ENCODE measurements at places on chromosomes 5 and 9.

GRCh38 chr9:136757751-136758140 is 297 bp downstream of the LCN8 start:
- no peak for DNase-seq

- no peak for DNase-seq
These were observed at the start of gene CCDC180 for GRCh38 chr9:97307500-97308163. Gene CCDC180 (plus strand): TSS chr9:97307659. CDS start chr9:97308064, 405 bp downstream.

DNA sequence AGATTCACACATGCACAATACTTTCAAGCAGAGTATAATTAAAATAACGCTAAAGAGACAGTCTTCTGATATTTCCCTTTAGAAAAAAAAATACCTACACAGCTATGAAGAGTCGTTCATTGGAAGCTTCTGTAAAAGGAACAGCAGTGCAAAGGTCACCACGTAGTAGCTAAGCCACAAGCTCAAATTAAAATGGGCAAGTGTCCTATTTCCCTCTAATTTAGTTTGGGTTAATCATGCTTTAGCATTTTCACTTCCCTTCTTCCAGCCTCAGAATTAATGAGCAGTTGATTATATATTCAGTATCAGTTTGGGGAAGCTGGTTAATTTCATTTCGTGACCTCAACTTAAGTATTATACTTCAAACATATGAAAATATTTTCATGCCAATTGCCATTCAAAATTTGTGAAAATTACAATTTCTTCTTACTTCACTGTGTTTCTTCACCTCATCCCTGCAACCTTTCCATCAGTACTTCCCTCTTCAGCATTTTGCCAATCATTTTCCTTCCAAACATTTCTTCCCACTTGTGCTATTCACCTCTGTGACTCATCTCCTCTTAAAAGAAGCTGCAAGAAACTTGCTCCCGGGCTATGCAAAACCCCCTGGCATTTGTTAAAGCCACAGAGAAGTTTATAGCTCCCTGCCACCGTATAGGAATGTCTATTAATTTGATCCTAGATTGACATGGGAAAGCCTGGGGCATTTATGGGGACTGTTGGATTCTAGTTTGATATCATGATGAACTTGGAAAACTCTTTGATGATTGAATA is 83.0 kb downstream of the DMRTA1 start:
- no peak for DNase-seq

DNA sequence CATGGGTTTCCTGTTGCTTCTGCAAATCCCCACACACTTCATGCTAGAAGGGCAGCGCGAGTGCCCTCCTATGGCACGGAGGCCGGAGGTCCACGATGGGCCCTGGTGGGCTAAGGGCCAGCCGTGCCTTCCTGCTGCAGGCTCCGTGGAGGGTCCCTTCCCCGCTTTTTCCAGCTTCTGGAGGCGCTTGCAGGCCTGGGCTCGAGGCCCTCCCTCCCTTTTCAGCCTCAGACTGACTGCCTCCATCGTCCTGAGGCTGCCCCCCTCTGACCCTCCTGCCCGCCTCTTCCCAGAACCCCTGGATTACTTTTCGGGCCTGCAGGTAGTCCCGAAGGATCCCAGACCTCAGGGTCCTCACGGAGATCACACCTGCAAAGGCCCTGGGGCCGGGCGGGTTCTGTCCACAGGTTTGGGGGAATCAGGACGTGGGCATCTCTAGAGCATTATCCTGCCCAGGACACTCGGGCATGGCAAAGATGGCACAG is 3.2 kb upstream of the TERT start:
- no peak for DNase-seq

DNA sequence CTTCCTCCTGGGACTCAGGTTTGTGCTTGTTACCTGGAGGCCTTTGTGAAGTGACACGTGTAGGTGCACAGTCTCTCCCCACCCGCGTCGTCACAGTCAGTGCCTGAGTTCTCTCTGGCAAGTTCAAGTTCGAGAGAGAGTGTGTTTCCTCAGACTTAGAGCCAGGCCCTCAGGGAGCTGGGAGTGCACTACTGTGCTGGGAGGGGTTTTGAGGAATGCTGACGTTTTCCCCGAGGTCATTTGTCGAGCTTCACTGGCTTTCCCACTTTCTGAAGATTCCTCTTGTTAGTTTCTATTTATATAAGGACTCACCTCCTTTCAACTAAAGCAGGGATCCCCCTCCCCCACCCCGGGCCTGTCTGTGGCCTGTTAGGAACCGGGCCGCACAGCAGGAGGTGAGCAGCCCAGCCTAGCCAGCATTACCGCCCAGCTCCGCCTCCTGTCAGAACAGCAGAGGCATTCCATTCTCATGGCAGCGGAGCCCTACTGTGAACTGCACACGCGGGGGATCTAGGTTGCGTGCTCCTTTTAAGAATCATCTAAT is 209.2 kb downstream of the DIRAS2 start:
- no peak for DNase-seq

GRCh38 chr9:131762356-131762932 is 22.6 kb upstream of the RAPGEF1 start:
- DNase-seq: peak; percentile 60

DNA sequence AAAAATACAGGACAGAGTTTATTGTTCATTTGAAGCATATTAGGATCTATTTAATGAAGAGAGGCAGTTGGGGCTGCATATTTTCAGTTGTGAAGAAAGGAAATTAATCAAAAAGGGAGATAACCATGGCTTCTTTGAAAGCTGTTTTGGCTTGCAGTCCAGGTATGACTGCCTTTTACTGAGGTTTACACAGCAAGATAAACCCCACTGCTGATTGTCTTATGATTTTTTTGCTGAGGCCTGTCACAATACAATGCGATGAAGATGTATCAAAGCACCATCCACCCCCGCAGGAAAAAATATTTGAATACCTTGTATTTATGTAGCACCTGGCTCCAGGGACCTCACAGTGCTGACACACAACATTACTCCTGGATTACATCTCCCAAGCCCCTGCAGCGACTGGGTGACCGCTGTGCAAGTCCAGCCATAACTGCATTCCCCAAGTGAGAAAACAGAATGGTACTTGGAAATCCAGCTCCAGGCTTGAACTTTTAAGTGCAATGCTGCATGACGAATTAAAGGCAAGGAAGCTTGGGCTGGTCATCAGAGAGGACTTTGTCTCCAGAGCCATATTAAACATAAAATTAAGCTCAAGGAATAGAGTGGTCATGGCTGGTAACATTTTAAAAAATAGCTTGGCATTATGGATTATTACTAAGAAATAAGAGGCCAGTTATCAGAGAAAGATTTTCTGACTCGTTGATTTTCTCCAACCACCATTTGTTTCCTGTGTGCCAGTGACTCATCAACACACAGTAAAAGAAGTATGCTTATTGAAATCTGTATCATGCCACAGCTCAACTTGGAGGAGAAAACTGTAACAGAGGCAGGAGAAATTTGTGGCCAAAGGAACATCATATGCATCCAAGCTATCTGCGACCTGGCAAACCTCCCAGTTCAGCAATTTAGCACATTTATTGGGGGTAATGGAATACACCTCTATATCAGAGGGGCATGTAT is 374.2 kb downstream of the MAN2A1 start:
- DNase-seq: no peak

DNA sequence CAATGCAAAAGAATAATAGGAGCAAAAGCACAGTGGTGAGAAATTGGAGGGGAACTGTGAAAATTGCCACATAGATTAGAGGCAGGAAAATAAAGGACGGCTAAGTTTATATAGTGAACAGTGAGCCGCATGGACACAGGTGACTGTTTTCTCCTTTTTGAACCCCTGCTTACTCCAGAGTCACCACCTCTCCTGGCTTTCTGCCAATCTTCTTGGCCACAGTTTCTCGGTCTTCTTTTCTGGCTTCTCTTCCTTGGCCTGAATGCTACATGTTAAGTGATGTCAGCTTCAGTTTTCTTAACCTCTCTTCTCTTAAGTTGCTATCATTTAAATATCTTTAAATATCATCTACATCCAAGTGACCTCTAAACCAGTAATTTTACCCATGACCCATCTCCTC is 47.3 kb upstream of the CDKN2B start:
- DNase-seq: no peak

- no peak for DNase-seq
These were observed 130.2 kb downstream of the MAT2B start for GRCh38 chr5:163635631-163636030.

DNA sequence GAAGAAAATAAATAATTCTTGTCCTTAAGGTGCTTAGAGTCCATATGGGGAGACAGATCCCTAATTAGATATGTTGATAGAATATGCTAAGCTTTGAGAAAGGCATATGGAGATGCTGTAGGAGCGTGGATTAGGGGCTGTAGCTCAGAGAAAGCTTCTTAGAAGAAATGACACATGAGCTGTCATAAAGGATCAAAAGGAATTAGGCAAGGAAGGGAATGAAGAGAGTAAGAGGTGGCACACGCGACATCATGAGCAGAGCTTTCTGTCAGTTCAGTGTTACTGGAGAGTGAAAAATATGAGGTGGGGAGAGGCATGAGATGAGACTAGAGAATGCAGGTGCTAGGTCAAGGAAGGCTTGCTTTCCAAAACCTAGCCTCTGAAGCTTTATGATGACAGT is 118.6 kb downstream of the KIAA0825 start:
- DNase-seq: no peak

DNA sequence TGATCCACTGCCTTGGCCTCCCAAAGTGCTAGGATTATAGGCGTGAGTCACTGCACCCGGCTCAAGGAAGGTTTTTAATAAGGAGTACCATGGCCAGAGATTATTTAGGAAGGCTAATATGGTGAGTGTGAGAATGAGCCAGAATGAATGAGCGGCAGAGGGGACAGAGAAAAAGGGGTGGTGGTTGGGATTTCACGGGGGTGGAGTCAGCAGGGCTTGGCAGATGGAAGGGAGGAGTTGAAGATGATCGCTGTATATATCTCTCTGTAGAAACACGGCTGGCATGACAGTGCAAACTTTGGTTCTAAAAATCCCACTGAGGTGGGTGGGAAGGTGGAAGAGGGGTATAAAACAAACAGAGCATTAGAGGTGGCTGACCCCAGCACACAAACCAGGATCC is 176.7 kb upstream of the TBC1D2 start:
- DNase-seq: no peak

DNA sequence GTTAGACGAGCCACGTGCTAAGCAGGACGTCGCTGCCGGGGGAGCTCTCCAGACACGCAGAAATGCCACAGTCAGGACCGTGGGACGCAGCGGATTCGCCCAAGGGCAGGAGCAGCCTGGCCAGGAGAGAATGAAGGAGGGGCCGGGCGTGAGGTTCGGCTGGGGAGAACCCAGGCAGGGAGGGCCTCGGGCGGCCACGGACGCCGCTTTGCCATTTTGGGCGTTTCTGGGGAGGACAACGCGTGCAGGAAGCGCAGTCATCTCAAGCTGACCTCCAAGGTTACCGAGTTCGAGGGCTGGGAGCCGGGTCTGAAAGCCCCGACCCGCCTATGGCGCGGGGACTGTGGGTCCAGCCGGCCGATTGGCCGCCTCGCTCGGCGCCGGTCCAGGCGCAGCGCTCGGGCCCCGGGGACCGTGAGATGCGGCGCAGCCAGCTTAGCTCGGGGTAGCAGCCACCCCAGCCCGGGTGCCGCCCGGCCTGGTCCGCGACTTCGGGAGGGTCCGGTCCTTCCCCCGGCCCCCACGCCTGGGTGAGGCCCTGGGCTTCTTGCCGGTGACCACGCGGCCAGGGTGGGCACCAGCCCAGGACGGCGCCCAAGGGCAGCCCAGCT is 760 bp upstream of the MAN1B1 start:
- DNase-seq: no peak

DNA sequence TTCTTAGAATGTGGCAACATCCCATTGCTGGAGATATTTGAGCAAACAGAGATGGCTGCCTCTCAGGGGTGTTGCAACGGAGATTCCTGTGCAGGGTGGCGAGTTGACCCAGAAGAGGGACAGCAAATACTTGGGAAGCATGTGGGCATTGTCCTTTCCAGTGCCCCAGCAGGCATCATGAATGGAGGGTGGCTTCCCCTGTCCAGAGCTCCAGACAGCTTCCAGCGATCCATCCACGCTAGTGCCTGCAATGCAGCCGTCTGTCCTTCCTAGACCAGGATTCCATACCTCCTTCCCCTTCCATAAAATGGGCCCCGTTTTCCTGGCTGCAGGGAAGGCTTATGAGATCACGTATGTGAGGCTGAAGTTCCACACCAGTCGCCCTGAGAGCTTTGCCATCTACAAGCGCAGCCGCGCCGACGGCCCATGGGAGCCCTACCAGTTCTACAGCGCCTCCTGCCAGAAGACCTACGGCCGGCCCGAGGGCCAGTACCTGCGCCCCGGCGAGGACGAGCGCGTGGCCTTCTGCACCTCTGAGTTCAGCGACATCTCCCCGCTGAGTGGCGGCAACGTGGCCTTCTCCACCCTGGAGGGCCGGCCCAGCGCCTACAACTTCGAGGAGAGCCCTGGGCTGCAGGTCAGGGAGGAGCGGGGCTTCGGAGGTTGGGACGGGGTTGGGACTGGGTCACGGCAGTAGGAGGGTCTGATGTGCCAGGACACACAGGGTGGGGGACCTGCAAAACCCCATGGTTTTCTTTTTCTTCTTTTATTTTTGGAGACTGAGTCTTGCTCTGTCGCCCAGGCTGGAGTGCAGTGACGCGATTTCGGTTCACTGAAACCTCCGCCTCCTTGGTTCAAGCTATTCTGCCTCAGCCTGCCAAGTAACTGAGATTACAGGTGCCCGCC is 17.2 kb downstream of the LAMC3 start:
- no peak for DNase-seq

GRCh38 chr5:83891261-83891660 is 170.6 kb upstream of the HAPLN1 start:
- DNase-seq: no peak

- no peak for DNase-seq
These were observed 61.3 kb upstream of the LRRTM2 start for GRCh38 chr5:138936225-138936967.

DNA sequence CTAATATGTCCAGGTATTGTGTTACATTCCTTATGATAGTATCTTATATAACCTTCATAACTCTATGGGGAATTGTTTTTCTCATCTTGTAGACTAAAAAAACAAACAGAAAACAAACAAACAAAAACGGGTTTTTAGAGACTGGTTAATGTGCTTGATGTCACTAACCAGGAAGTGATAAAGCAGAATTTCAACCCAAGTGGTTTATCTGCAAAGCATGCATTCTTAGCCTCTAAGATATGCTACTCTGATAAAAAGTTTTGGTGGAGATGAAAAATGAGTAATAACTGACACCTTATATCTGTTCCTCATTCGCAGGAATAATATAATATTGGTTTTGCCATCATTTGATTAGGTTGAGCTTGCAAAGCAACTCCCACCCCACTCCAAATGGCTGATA is 53.4 kb downstream of the PUM3 start:
- DNase-seq: no peak

DNA sequence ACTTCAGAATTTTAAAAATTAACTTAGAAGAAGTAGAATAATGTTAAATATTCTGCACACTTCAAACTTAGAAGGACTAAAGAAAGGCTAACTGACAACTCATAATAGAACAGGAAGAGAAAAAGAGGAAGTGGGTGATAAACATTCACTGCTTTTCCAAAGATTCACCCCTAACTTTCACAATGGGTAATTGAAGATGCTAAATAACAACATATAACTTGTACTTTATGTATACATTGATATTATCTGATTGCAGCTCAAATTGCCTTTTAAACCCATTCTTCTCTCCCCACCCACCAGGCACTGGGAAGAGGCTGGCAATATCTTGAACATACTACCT is 376.6 kb downstream of the EFNA5 start:
- DNase-seq: no peak
